Omental fat pad (tissue), 4 donors: ENCODE measurements at places on chromosomes 1 and 21. TPM values are rescaled to one million over a fixed set of nuclear protein-coding genes. Genes with fewer than 3 reads are reported as not detected.

The RNF223 gene
- total RNA-seq: not detected

The KCND3 gene
- total RNA-seq: 8.0 TPM

The HAO2 gene
- not detected for total RNA-seq

The OXCT2 gene
- total RNA-seq: 1.4 TPM

The PPIAL4G gene
- not detected for total RNA-seq

The HSF2BP gene
- 1.1 TPM for total RNA-seq

The CLDN17 gene
- total RNA-seq: not detected

The TBX19 gene
- total RNA-seq: 1.3 TPM
